OCI-LY7 (cell line): ENCODE measurements at places on chromosomes 16 and 17.

DNA sequence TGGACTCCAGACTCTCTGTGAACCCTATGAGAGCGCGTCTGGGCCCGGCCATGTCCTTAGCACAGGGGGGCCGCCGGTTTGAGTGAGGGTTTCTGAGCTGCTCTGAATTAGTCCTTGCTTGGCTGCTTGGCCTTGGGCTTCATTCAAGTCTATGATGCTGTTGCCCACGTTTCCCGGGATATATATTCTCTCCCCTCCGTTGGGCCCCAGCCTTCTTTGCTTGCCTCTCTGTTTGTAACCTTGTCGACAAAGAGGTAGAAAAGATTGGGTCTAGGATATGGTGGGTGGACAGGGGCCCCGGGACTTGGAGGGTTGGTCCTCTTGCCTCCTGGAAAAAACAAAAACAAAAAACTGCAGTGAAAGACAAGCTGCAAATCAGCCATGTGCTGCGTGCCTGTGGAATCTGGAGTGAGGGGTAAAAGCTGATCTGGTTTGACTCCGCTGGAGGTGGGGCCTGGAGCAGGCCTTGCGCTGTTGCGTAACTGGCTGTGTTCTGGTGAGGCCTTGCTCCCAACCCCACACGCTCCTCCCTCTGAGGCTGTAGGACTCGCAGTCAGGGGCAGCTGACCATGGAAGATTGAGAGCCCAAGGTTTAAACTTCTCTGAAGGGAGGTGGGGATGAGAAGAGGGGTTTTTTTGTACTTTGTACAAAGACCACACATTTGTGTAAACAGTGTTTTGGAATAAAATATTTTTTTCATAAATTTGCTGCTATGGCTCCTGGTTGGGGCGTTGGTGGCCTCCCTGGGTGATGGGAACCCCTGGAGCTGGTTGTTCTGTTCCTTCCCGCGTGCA lies 23.1 kb downstream of the STAT5A start:
- no peak for DNase-seq

- no peak for DNase-seq
Observed at GRCh38 chr17:1640329-1641064, 5.0 kb downstream of the SCARF1 start.

DNA sequence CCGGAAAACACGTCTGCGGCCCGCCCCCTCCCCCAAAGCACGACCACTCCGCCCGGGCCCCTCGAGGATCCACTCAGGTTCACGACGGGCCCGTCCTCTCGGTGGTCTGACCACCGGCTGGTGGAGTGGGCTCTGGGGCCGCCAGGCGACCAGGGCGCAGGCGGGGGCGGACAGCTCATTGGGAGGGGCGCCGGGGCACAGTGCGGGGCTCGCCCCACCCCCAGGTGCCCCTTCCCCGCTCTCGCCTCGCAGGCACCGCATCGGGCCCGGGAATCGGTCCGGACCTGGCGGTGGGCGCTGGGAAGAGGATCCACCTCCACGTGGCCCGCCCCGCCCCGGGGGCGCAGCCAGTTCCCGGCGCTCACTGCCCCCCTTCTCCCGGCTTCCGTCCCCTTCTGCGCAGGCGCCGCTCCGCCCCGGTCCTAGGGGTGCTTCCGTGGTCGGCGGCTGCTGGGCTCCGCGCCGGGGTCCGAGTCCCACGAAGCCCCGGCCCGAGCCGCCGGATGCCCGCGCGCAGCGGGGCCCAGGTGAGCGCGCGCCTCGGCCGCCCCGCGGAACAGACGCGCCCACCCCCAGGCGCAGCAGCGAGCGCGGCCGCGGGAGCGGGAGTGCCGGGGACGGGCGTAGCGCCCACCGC lies at the start of gene MPG:
Gene MPG, plus strand, starts transcription at position 419 of the 637 bp plus-strand sequence. Its CDS starts 85 bp downstream, at position 504.
- DNase-seq, result peak; percentile 88

GRCh38 chr17:40333781-40334448 lies 24.9 kb downstream of the RARA start:
- no peak for DNase-seq

DNA sequence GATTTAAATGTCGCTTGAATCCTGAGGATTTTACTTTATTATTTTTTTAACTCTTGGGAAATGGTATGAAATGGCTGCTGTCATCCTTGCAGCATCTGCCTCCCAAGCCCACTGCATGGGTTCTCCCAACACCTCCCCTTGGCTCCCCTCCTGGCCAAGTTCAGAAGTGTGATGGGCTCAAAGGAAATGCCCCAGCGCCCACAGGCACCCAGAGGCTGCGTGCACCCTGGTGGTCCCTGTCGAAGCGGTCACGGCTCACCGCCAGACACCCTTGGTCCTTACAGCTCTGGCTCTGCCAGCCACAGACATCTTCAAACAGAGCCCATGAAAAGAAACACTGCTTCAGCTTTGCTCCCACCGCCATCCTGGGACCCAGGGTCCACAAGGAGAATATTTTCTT lies 334.7 kb downstream of the SOX9 start:
- DNase-seq, result no peak

- DNase-seq, result no peak
Observed at GRCh38 chr17:41498276-41498675, 7.1 kb downstream of the KRT13 start.

GRCh38 chr17:17356931-17357270 lies 53.7 kb downstream of the NT5M start:
- no peak for DNase-seq

- no peak for DNase-seq
Observed at GRCh38 chr17:2701996-2702741, 9.4 kb downstream of the CLUH start.

DNA sequence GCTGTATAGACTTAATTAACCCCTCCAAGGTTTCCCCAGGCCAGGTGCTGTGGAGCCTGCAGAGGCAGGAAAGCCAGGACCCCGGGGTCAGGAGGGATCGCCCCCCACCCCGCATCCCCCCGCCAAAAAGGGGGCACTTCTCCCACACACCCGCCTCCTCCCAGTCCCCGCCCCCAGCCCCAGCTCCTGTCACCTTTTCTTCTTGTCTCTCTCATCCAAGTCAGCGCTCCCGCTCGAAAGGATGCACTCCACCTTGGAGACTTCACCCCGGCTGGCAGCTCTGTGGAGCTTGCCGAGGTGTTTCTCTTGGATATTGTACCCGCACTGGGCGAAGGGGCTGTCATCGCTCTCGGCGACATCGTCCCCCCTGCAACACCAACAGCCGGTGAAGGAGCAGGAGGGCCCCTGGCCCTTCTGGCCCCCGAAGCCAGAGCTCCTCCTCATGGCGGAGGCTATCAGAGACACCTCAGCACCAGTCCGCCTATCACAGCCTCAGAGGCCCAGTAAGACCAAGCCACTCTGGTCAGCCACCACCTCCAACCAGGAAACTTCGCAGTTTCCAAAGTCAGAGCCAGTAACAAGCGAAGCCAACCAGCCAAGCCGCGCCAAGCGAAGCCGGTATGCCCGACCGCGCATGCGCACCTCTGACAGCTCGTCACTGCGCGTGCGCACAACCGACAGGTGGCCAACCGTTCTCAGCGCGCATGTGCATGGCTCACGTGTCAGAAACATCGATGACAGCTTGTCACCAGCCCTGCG lies 52.5 kb downstream of the SHCBP1 start:
- no peak for DNase-seq

DNA sequence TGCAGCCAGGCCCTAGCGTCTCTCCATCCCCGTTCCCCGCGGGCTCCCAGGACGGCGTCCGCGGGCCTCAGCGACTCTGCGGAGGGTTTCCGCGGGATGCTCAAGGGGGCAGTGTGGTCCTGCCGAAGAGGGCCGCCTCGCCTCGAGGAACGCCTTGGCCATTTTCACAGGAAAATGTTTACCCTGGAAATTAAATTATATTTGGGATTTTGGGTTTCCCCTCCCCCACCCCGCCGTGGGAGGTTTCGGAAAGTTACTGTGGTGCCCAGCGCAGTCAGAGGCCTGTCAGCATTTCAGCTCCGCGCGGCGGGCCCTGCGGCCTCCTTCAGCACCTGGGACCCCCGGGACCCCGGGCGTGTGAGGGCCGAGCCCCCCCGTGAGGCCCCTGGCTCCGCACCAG lies 94.5 kb downstream of the PCTP start:
- DNase-seq, result no peak

DNA sequence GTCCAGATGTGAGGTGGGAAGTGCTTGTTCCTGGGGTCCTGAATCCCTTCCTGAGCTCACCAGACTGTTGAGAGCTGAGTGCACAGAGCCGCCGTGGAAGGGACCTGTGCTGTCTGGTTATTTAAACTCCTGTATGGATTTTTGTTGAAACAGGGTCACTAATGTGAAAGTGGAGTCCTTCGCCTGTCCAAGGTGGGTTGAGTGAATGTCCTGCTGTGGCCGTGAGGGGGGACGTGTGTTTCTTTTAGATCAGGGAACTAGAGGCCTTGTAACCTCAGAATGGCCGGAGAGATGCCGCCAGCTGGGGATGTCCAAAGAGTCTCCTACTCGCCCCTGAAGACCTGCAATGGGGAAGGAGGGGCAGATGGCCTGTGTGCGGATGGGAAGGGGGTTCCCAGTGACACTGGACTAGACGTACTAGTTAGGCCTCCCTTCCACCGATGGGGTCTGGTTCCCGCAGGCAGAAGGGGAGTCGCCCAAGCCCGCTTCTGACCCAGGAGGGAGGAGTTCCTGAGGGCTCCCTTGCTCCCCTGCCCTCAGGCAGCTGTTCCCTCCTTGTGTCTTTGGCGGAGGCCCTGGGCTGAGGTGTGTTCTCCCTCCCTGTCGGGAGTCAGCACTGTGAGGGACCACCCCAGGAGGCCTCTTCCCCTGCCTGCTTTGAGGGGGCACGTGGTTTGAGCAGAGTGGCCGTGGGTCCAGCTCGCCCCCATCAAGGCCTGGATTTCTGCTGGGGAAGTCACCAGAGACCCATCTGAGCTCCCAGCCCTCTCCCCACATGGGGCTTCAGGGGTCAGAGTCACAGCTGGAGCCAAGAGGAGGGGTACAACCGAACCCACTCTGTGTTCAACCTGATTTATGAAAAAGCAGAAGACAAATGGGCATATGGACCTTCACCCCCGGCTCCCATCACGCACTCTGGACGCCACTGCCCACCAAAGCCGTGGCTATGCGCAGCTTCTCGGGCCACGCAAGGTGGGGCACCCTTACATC lies 30.9 kb downstream of the OR1D5 start:
- no peak for DNase-seq

DNA sequence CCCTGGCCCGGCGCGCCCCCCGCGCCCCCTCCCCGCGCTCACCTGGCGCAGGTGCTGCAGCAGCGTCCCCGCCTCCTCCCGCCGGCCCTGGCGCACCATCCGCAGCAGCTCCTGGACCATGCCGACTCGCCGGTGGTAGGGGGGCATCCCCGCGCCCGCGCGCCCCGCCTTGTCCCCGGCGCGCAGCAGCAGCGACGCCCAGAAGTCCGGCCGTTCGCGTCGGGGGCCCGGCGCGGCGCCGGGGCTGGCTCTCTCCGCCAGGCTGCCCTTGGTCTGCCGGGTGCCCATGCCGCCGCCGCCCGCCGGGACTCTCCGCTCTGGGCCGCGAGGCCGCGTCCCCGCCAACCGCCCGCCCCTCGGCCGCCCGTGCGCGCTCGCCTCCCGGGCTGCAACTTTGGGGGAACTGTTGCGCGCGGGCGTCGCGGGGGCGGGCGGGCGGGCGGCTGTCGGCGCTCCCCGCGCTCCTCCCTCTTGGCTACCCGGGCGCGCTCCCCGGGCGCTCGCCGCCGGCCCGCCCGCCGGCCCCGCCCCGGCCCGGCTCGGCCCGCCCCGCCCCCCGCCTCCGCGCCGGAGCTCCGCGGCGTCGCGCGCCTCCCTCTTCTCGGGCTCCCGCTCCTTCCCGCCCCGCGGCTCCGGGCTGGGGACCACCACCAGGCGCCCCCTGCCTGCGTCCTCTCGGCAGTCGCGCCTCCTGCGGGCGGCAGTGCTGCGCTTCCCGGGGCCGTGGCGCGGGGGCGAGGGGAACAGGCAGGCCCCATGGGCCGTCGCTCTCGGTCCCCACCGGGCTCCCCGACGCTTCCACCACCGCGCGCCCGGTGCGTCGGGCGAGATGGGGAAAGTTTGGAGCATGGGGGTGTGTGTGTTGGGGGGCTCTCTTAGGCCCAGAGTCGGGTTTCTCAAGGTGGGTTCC lies at the start of gene LRRC75A:
Gene LRRC75A, minus strand, starts transcription at position 491 of the 910 bp plus-strand sequence. Its CDS starts 203 bp downstream, at position 288.
- DNase-seq, result no peak

- DNase-seq, result no peak
Observed at GRCh38 chr17:80443916-80444643, 29.1 kb downstream of the ENDOV start.

DNA sequence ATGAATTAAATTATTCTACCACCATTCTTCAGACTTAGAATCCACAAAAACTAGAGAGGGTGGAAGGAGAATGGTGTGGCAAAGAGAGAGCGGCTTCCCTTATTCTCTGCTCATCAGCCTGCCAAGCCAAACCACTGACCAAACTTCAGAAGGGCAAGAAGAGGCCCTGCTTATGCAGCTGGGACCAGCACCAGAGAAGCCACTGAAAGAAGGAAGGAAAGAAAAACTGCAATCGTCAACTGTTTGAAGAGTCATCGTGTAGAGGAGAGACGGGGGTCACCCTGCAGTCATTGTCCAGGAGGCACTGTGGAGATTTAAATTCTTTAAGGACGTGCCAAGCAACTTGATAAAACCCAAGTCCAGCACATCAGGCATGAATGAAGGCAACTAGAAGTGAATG lies 15.6 kb downstream of the PMP22 start:
- DNase-seq, result no peak

- no peak for DNase-seq
Observed at GRCh38 chr16:54632322-54633220, 298.1 kb upstream of the IRX5 start.

DNA sequence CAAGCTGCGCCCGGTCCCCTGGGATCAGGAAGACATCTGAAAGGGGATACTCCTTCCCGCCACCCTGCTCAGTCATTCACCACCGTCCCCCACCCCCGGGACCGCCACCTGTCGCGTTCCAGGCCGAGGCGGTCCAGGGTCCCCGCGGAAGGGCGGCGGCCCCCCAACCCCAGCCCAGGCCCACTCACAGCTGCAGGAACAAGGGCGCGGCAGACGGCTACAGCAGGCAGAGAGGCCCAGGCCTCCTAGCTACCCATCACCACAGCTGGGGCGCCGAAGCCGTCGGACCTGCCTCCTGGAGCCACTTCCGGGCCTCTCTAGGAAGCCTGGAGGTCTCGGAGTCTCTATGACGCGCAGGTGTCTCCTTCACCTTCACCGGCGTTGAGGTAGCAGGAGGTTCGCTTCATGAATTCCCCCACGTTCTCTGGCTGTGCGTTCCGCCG lies at the start of gene SDR42E1:
Gene SDR42E1, minus strand, starts transcription at position 272 of the 443 bp plus-strand sequence. CDS start 10,612 bp downstream, outside the sequence.
- peak; percentile 11 for DNase-seq

- no peak for DNase-seq
Observed at GRCh38 chr16:70432356-70432722, 6.6 kb downstream of the ST3GAL2 start.

DNA sequence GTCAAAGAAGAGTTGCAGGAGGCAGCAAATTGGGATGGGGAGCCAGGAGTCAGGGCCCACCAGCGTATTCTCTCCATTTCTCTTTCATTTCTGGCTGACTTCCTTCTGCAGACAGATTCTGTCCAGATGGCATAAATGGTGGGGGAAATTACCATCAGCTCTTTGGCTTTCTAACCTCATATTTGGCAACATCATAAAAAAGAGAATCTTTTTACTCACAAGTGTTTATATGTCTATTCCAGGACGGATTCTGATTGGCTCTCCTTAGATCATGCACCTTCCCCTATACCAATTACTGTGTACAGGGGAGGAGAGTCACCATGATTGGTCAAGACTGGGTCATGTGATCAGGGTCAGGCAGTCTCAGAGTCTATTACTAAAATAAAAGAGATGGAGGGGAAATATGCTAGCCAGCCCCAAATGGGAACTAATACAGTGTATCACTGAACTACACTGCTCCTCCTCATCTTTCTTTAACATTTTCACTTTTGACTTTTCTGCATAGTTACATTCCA lies 537.1 kb upstream of the EEF2KMT start:
- DNase-seq, result no peak

- peak; percentile 35 for DNase-seq
Observed at GRCh38 chr16:27225536-27226360, 22.4 kb downstream of the KDM8 start.

GRCh38 chr16:82264756-82265155 lies 94.7 kb upstream of the MPHOSPH6 start:
- DNase-seq, result no peak
